ENCODE measurements at places on chromosomes 7 and 10. TPM values are rescaled to one million over a fixed set of nuclear protein-coding genes. Genes with fewer than 3 reads are reported as not detected.

The SEMA3D gene
- total RNA-seq = not detected

GRCh38 chr10:69392481-69393000 lies 24.2 kb downstream of the TACR2 start:
- peak; percentile 93 for ATAC-seq

- ATAC-seq = no peak
Observed at GRCh38 chr10:70679498-70679897, 7.2 kb downstream of the ADAMTS14 start.

The FAM237B gene
- total RNA-seq = not detected

DNA sequence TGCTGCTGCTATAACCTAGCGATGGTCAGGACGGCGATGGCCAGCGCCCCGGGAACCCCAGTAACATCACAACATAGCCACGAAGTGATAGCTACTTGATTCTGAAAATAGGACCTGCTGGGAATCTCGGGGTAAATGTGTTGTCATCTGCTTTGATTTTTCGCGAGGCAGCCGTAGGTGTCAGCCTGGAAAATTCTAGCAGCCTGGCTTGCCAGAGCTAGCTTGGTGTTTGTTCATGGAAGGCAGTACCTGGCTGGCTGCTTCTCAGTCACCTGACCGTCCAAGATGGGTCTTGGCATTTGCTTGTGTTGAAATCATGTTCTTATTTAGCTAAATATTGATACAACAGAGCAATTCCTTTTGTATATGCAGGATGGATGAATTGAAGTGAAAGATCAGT lies 82.4 kb upstream of the BTBD16 start:
- no peak for ATAC-seq

The GFRA1 gene
- not detected for total RNA-seq

- no peak for ATAC-seq
Observed at GRCh38 chr7:148503900-148504487, 86.6 kb upstream of the C7orf33 start.

- no peak for ATAC-seq
Observed at GRCh38 chr10:114938856-114939193, 830 bp downstream of the TRUB1 start.

The SHTN1 gene
- total RNA-seq = 0.13 TPM

The MBL2 gene
- total RNA-seq = not detected

DNA sequence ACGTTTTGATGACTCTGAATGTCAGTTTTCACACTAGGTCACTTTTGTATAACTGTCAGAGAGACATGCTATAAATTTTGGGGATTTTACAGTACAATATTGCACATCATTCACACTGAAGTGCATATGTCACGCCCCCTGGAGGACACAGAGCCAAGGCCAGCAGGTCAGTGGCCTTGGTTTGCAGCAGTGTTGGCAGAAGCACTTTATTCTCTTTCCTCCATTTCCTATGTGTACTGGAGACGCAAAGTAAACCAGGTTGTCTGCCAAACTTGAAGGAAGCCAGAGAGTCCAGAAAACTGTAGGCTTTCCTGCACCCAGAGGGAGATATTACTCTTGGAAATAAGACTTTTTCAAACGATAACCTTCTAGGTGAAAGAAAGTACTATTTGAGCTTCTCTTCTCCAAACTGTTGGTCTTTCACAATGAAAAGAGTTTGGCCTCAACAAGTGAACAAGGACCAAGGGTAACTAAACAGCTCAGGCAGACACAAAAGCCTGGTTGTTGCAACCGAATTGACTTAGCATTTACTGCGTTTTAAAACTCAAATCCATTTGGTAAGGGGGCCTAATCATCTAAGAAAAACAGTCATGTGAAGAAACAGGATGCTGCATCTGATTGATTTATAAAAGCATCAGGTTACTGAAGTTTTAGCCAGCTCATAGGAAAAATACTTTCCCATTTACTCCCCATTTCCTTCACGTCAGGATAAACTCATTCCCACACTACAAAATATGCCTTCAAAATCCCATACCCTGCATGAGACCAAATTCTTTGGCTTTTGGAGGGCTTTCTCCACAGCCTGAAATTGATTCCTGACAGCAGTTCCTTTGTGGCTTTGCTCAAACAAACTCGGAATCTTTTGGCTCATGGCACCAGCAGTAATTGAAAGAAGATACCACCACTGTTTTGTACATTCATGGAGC lies 83.0 kb upstream of the SEC61G start:
- no peak for ATAC-seq

DNA sequence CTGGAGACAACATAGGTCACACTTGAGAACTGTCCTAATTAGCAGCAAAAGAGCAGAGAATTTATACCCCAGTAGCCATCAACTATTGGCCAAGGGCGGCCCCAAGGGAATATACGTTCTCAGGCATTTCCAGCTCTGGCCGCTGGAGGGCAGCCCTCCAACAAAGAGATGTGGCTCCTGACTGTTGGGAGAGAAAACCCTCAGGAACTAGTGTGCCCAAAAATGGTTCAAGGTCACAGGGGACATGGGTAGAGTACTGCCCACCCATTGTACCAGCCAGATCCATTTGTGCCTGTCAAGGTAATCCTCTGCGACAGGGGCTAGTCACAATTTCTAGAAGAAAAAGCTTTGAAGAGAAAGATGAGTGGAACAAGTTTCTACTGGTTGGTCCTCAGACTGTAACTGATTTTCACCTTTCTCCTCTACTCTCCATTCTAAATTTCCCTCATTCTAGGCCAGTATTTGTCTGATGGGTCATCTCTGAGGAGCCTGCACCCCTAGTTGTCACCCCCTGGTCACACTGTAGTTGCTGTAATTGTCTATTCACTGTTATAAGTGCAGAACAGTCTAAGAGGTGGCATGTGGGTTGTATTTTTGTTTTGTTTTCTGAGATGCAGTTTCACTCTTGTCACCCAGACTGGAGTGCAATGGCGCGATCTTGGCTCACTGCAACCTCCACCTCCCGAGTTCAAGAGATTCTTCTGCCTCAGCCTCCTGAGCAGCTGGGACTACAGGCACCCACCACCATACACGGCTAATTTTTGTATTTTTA lies 14.7 kb upstream of the C7orf33 start:
- ATAC-seq = peak; percentile 86

The LIPM gene
- not detected for total RNA-seq

- ATAC-seq = no peak
Observed at GRCh38 chr7:155698633-155699032, 54.2 kb downstream of the RBM33 start.

The HEPACAM2 gene
- not detected for total RNA-seq

DNA sequence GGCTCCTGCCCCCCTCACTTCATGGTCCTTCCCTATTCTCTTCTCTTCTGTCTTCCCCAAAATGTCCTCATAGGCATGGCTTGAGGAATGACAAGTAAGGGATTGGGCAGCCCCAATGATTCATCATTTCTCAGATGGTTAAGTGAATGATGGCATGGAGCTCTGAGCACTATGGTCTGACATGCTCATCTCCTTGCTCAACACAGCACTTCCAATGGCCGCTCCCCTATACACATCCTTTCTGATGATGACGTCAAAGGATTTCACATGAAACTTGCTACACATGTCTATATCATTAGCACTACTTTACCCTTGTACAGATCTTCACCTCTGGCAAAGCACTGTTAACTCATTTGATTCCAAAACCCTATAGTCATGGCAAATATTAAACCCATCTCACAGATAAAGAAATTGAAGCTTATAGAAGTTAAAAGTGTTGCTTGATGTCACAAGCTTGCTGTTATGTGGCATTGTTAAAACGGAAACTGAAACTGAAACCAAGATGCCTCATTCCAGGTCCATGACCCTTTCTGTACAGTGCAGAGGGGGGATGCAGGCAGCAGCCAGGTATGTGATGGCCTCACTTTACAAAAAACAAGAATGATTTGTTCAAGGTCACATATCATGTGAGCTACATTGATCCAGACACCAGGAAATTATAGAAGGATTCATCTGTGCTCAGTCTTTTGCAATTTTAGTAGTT lies 90.0 kb upstream of the PLXNA4 start:
- ATAC-seq = peak; percentile 88

DNA sequence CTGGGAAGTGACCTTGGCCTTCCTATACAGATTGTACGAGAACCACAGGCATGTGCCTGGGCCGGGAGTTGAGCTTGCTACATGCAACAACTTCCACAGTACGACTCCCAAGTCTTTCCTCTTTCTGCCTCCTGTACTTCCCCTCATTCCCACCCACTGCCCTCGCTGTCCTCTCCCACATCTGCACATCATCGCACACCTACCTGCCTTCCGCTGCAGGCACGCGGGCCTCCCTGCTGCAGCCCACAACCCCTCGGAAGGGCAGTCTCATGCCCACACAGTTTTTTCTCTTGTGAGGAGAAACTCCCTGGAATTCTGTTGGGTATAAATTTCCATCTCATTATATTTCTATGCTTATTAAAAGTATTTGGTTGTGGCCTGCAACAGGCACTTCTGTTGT lies 117.2 kb downstream of the ACTR3B start:
- no peak for ATAC-seq

DNA sequence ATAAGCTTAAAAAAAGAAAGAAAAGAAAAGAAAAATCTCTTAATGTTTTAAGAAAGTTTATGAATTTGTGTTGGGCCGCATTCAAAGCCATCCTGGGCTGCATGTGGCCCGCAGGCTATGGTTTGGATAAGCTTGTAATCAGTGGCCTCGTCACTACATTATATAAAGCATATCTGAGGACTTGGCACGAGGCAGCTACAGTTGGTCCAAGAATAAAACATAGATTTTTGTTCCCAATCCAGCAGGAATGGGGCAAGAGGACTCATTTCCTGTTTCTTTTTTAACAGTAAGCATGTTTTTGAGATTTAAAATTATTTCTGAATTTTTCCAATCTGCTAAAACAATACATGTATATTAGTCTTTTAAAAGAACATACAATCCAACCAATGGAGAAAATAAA lies 28.6 kb downstream of the MCM10 start:
- ATAC-seq = no peak

DNA sequence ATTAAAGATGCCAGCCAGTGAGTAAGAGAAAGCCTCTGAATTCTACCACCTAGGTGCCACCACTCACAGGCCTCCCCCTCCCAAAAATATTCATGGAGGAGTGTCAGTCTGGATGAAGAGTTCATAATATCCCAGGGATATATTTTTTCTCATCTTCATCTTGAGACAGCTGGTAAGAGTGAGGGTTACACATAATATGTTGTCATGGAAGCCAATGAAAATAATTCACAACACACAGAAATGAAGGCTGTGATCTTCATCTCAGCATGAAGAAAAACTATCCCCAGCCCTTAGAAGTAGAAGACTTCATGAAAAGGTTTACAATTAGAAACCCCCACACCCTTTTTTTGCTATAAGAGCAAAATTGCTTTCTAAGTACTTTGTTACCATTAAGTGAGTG lies 175.6 kb downstream of the DNAH11 start:
- ATAC-seq = no peak

DNA sequence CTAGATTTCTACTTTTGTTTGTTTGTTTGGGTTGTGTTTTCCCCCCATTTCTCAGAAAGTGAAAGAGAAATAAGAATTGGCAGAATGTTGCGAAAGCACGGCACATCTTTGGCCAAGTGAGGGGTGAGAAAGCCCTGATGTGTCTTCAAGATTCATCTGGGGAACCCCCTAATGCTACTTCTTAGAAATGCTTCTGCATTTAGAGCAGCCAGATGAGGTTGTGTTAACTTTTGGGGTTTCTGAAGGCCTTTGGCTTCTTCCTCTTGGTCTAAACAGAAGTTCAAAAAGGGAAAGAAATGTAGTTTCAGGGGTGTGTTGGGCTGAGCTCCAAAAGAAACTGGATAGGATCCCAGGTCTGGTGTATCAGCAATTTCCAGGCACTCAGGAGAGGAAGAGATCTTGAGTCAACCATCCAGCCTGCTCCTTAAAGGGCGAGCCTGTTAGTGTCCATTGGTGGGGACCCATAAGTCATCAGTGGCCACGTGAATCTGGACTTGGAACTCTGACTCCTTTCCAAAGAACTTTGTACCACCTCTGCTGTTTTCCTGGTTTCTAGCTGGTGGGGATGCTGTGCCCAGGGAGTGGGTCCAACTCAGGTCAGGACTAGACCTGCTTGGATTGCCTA lies 6.5 kb downstream of the DUSP5 start:
- peak; percentile 71 for ATAC-seq

- no peak for ATAC-seq
Observed at GRCh38 chr7:39651265-39651664, 27.9 kb downstream of the RALA start.

DNA sequence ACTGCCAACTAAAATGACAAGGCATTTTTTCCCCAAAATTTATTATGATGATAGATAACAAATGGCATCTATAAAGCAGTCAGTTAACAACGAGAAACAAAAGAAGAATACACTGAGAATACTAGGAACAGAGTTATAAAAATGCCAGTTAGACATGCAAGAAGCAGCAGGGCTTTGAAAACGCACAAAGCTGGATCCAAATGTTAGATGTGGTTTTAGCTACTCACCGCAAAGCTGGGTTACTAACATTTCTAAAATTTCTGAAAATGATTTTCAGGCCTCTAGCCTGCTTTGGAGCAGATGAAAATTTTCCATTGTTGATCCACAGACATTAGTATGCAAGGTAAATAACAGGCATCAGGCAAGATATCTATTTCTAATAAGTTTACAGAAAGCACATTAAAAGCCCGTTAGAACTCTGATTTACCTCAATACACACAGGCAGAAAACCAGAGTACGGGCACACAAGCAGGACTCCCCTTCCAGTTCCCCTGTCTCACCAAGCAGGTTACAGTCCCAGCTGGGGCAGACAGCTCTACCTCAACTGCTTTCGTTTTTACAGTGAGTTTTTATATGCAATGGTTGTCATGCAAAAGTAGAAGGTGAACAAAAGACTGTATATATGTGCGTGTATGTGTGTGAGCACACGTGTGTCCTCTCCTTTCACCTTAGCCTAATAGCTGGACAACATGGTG lies 37.9 kb downstream of the GLI3 start:
- ATAC-seq = no peak

DNA sequence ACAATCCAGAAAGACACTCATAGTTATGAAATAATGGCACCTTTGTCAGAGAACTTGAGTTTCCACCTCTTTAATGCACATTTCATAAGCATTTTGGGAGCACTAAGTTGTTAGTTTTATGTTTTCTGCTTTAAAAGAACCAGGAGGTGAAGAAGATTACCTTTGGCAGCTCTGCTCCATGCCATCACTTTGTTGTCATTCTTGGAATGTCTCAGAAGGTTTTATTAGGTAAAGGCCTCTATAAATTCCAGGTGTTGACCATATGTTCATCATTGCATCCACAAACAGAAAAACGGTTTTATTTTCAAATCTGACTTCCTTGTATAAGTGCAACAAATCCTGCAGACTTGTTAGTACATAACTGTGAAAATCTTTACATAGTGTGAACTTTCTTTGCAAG lies 424.8 kb downstream of the MDFIC start:
- ATAC-seq = no peak

All from activated T-helper 17 cell treated with anti-CD3 and anti-CD28 coated beads, Interleukin-2, amount 50 U/mL, for 72 hours (primary cell).